ENCODE measurements at places on chromosomes 12 and 14. TPM values are rescaled to one million over a fixed set of nuclear protein-coding genes. Genes with fewer than 3 reads are reported as not detected.

MORN3 gene
- 2.6 TPM for polyA plus RNA-seq

ALDH1L2 gene
- 3.6 TPM for polyA plus RNA-seq

PTCSC3 gene
- polyA plus RNA-seq, result 2.6 TPM

CLEC4D gene
- polyA plus RNA-seq, result 0.07 TPM

SLC15A5 gene
- 0.08 TPM for polyA plus RNA-seq

KRT74 gene
- not detected for polyA plus RNA-seq

NELL2 gene
- 31.4 TPM for polyA plus RNA-seq

MMP17 gene
- polyA plus RNA-seq, result 2.4 TPM

GMFB gene
- 52.7 TPM for polyA plus RNA-seq

DUSP16 gene
- 30.2 TPM for polyA plus RNA-seq

HOXC5 gene
- polyA plus RNA-seq, result 0.16 TPM

MYO1A gene
- polyA plus RNA-seq, result 0.22 TPM

MIP gene
- not detected for polyA plus RNA-seq

RPS6KL1 gene
- polyA plus RNA-seq, result 2.3 TPM

TMEM233 gene
- polyA plus RNA-seq, result 2.2 TPM

CACNA2D4 gene
- 2.6 TPM for polyA plus RNA-seq

LAG3 gene
- 2.4 TPM for polyA plus RNA-seq

KRT72 gene
- 0.18 TPM for polyA plus RNA-seq

ST8SIA1 gene
- 8.7 TPM for polyA plus RNA-seq

DDX23 gene
- 109 TPM for polyA plus RNA-seq

TDRD9 gene
- 1.6 TPM for polyA plus RNA-seq

Measured in right lung (tissue), 10 donors.